Hippocampal formation (tissue), 2 donors: ENCODE measurements at places on chromosomes 3 and 15.

DNA sequence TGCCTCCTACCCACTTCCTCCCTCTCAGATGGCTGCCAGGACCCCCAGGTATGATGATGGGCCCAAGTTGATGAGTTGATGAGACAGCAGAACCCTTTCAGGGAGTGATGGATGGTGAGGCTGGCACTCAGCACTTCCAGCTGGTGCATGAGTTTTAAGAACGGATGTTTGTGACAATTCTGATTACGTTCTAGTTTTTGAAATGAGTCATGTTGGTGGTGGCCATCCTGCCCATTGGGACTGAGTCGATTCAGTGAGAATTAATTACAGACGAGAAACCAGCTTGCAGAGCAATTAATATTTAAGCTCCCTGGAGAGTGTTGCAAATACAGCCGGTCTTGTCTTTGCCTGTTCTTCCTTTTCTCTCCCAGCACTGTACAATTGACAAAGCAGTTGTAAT is 56.9 kb upstream of the NR2C2 start:
- no peak for DNase-seq

DNA sequence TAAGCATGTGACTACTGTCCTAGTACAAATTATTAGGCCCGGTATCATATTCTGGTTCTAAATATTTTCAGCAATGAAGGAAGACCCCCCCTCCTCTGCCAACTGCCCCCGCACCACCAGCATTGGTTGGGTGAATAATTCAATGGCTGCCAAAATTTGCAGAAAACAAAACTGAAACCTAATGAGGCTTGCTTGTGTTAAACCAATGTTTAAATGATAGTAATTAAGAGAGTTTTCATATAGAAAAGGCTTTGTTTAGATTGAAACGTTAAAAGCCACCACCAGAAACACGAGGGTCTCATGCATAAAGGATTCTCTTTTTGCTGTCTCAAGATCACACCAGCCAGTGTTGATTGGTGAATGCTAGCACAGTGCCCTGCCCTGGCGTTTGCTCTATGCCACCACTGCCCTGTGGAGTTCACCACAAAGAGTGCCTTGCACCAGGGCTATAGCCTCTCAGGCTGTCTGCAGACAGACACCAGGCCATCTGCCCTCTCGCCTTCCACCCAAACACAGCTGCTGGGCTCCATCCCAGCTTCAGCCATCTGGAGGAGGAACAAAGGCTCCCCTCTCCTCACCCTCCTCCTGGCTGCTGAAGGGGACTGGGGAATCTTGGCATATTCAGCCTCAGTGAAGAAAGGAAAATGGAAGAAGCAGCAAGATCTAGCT is 200.3 kb upstream of the PFN2 start:
- DNase-seq = peak; percentile 87

DNA sequence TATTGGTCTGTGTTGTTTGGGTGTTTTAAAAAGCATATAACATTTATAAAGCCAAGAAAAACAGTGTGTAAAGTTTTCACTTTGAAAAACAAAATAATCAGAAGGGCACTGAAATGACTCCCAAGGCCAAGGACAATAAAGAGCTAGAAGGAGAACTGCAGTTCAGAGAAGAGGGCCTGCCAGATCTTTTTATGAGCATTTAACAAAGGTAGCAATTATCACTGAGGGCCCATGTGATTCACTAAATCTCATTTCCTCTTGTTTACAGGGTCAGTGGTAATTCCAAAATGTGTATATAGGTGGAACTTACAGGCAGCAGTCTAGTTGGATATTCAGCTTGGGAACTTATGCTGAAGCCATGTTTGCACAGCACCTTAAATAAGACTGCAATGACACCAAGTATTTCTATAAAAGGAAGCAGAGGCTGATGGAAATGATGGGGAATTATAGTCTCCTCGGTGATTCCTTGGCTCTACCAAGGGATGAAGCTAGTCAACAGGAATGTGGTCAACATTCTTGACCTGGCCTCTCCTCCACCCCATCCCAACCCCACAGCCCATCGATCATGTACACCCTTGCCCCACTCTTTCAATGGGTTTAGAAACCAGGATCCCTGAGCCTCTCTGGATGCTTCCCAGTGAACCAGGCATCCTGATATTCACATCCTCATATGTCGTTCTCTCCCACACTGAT is 54.4 kb upstream of the THUMPD3 start:
- DNase-seq = no peak

GRCh38 chr15:63288778-63289378 is 11.5 kb downstream of the APH1B start:
- DNase-seq = peak; percentile 79

- DNase-seq = no peak
Measured at GRCh38 chr3:39960515-39961191, 151.2 kb downstream of the MYRIP start.
